Type B pancreatic cell (in vitro differentiated cells): ENCODE measurements at places on chromosomes 3 and 15.

DNA sequence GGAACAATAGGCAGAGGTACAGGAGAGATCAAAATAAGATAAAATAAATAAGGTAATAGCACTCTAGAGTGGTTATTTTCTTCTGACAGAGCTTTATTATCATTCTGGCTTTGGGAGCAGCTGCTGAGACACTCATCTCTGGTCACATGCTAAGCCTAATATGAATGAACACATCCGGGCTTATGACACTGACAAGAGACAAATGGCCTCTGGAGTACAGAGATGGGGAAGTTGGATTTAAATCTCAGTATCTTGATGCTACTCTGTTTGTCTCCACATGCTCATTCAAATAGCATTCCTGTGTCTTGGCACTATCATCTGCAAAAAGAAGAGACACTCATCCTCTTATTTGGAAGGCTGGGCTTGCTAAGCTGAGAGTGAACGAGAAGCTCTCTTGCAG lies 55.6 kb downstream of the TMEM45A start:
- DNase-seq: no peak
- no peak overlapping the region for H3K4me3 ChIP-seq
- peaks cover 7% of the 10 kb centered on the region for H3K36me3 ChIP-seq
- no peaks in the 10 kb centered on the region for H3K4me1 ChIP-seq

DNA sequence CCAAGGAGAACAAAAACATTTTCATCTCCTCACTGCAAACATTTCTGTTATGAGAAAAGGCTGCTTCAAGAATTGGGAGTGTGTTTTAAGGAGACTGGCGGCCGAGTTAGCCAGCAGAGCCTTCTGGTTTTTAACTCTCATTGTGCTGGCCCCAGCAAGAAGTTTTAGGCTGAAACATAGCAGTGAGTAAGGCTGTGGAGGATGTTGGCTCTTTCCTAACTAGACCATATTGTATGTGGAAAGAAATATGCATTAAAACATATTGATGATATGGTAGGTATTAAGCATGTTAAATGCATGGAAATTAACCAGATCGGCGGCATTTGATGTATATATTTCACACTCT lies 90.7 kb downstream of the TIGIT start:
- H3K36me3 ChIP-seq: peaks cover 5% of the 10 kb centered on the region
- no peaks in the 10 kb centered on the region for H3K27me3 ChIP-seq
- no peak overlapping the region for H3K4me3 ChIP-seq

DNA sequence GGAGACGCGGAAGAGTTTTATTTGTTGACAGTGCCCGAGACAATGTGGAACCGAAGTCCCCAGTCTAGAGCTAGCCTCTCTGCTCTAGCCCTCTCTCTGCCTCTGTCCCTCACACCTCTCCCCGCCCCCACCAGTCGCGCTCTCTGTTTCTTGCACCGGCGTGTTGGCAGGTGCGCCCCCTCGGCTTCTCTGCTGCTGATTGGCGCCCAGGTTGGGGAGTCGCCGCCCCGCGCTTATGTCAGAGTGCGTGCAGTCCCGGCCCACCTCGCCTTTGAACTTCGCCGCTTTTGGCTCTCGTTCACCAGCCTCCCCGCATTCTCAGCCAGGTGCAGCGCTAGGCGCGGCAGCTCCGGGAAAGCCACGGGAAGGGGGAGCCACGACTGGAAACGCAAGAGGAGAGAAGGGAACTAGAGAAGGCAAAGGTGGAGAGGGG lies at the start of gene SOX14:
SOX14 (plus strand) TSS at position 315 of the 433 bp plus-strand sequence. CDS start 470 bp downstream, outside the sequence.
- peaks cover 98% of the 10 kb centered on the region for H3K27me3 ChIP-seq
- H3K27ac ChIP-seq: peak within 1 kb of the TSS; percentile 51
- peaks cover 7% of the 10 kb centered on the region for H3K4me1 ChIP-seq
- H3K4me3 ChIP-seq: peak within 1 kb of the TSS; percentile 84
- no peak for DNase-seq

GRCh38 chr3:109023656-109024254 lies 70.1 kb upstream of the GUCA1C start:
- H3K4me3 ChIP-seq: no peak overlapping the region
- H3K4me1 ChIP-seq: no peaks in the 10 kb centered on the region
- H3K27me3 ChIP-seq: peaks cover 2% of the 10 kb centered on the region
- DNase-seq: no peak

DNA sequence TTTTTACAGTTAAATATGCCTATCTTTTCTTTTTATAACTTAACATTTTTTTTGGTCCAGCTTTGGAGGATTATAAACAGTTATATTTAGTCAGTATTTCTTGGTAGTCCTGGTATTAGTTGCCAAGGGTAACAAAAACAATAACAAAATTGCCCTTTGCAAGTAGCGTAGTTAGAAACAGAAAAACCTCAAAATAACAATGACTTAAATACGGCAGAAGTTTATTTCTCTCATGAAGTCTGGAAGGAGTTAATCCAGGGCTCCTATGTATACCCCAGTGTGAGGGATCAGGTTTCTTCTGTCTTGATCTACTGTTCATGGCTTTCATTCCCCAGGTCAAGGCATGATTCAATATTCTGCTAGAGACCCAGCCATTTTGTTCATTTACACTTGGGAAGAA lies 14.1 kb upstream of the MYH15 start:
- no peaks in the 10 kb centered on the region for H3K27me3 ChIP-seq
- H3K36me3 ChIP-seq: no peaks in the 10 kb centered on the region
- no peak overlapping the region for H3K27ac ChIP-seq
- no peak overlapping the region for H3K4me3 ChIP-seq
- no peak for DNase-seq
- H3K4me1 ChIP-seq: peaks cover 12% of the 10 kb centered on the region

GRCh38 chr3:104291437-104291851 lies 1075.3 kb upstream of the ALCAM start:
- DNase-seq: no peak
- no peaks in the 10 kb centered on the region for H3K27me3 ChIP-seq
- H3K4me1 ChIP-seq: peaks cover 13% of the 10 kb centered on the region
- H3K4me3 ChIP-seq: no peak overlapping the region
- peaks cover 3% of the 10 kb centered on the region for H3K36me3 ChIP-seq

GRCh38 chr3:29384640-29385039 lies 103.8 kb downstream of the RBMS3 start:
- H3K4me1 ChIP-seq: peaks cover 17% of the 10 kb centered on the region
- no peak for DNase-seq

GRCh38 chr15:45230245-45230965 lies 21.6 kb upstream of the SLC28A2 start:
- no peaks in the 10 kb centered on the region for H3K4me1 ChIP-seq
- no peaks in the 10 kb centered on the region for H3K27me3 ChIP-seq
- no peak for DNase-seq
- no peak overlapping the region for H3K27ac ChIP-seq
- H3K4me3 ChIP-seq: no peak overlapping the region
- H3K36me3 ChIP-seq: no peaks in the 10 kb centered on the region

GRCh38 chr3:192844836-192845525 lies 72.7 kb downstream of the MB21D2 start:
- no peak for DNase-seq
- peaks cover 32% of the 10 kb centered on the region for H3K4me1 ChIP-seq
- H3K27ac ChIP-seq: no peak overlapping the region
- no peaks in the 10 kb centered on the region for H3K36me3 ChIP-seq
- H3K27me3 ChIP-seq: no peaks in the 10 kb centered on the region

- no peaks in the 10 kb centered on the region for H3K4me1 ChIP-seq
- no peaks in the 10 kb centered on the region for H3K27me3 ChIP-seq
- H3K4me3 ChIP-seq: no peak overlapping the region
- H3K36me3 ChIP-seq: peaks cover 30% of the 10 kb centered on the region
- DNase-seq: no peak
Measured at GRCh38 chr3:113685956-113686721, 10.3 kb downstream of the USF3 start.

DNA sequence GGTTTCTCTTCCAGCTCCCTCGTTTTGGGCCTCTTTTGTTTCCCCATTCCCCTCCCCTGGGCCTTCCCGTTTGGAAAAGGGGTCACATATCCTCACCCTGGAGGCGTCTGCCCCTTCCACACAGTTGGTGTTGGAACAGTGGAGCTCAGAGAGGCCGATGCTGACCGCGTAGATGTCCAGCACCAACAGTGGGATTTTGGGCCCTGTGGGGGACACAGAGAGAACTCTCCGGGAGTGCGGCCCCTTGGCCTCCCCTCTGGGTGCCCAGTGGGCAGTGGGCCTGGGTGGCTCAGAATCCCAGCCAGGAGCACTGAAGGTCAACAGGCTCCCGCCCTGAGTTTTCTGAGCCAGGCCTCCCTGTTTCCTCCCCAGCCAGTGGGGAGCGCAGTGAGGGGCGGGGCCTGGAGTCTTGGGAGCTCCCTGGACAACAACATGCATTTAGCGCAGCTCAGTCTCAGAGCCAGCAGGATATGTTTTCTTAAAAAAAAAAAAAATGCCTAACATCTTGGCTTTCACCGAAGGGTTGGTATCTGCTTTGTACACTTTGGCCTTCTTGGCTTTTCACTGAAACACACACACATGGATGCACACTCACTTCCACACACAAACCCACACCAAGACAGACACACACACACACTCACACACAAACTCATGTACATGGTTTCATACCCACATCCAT lies 670 bp upstream of the ISLR start:
- H3K27ac ChIP-seq: peak overlapping the region; percentile 22
- peaks cover 64% of the 10 kb centered on the region for H3K4me1 ChIP-seq
- peaks cover 25% of the 10 kb centered on the region for H3K27me3 ChIP-seq
- peak overlapping the region; percentile 14 for H3K4me3 ChIP-seq

GRCh38 chr3:114867835-114868503 lies 279.1 kb downstream of the ZBTB20 start:
- H3K27ac ChIP-seq: no peak overlapping the region
- no peaks in the 10 kb centered on the region for H3K4me1 ChIP-seq
- no peaks in the 10 kb centered on the region for H3K27me3 ChIP-seq
- no peaks in the 10 kb centered on the region for H3K36me3 ChIP-seq
- no peak for DNase-seq

DNA sequence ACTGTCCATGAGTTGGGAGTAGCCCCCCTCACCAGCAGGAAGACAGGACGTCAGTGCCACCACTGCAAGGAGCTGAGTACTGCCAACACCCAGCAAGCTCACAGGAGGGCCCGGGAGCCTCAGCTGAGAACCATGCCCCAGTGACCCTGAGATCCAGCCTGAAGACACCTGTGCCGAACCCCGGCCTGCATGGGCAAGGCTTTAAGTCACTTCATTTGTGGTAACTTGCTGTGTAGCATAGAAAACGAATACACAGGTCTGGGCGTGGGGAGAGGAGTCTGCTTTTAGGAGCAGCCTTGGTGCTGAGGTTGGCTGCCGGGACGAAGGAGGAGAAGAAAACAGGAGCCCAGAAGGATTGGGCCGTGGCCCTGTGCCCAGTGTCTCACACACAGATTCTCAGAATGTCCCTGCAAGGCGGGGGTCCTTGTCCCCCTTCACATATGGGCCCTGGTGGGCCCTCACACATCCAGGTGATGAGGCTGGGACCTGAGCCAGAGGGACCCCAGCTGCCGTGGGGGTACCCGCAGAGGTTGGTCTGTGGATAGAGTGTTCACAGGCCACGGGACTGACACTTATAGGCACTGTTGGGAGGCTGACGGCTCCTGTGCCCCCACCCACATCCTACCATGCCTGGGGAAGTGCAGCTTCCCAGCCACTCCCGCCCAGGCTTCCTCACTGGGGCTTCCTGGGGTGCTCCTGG lies 85.3 kb downstream of the PLXNA1 start:
- H3K4me3 ChIP-seq: no peak overlapping the region
- H3K36me3 ChIP-seq: no peaks in the 10 kb centered on the region
- no peak for DNase-seq
- peaks cover 4% of the 10 kb centered on the region for H3K4me1 ChIP-seq

- H3K27ac ChIP-seq: no peak overlapping the region
- peaks cover 5% of the 10 kb centered on the region for H3K4me1 ChIP-seq
- H3K36me3 ChIP-seq: no peaks in the 10 kb centered on the region
- H3K27me3 ChIP-seq: no peaks in the 10 kb centered on the region
Measured at GRCh38 chr3:56366641-56367162, 101.6 kb downstream of the ERC2 start.

DNA sequence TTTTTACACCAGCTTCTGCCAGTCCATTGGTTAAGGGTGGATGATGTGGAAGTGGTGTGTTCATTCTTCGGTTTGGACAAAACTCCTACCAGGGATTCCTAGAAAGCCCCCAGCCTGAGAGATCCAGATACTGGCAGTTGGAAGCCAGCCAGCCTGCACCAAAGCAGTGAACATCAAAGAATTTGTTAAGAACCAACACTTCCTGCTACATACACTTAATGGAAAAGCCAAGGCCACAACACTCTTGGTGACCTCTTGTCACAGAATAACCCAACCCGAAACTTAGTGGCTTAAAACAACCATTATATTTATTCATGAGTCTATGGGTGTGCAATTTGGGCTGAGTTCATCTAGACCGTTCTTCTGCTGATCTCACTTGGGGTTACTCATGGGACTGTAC lies 42.9 kb upstream of the ADAMTS9 start:
- H3K27me3 ChIP-seq: peaks cover 4% of the 10 kb centered on the region
- no peak overlapping the region for H3K4me3 ChIP-seq
- H3K4me1 ChIP-seq: no peaks in the 10 kb centered on the region
- H3K27ac ChIP-seq: no peak overlapping the region
- no peaks in the 10 kb centered on the region for H3K36me3 ChIP-seq

DNA sequence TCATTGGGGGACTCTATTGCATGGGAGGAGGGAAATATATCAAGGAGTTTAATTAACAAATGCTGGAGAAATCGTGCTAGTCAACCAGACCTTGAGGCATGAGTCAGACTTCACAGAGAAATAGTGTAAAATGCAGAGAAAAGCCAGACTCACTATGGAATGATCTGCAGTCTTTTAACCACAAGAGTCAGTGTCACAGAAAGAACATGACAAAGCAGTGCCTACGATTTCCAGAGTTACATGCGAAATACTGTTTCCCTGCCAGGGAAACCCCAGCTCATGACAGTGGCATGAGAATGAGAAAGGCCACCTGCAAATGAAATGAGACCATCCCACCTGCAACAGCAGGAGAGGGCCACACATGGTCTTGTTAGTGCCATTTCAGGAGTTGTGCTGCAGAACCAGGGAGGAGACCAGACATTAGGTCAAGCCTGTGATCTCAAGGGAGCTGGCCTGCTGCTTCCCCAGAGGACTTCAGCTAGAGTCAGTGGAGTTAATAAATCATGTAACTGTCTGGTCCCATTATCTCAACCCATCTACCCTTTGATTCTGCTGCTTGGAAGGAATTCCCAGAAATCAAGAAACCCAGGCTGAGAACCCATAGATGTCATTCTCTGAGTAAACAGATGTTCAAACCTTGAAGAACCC lies 79.0 kb downstream of the ERC2 start:
- DNase-seq: no peak
- no peaks in the 10 kb centered on the region for H3K36me3 ChIP-seq
- H3K27ac ChIP-seq: no peak overlapping the region
- H3K4me3 ChIP-seq: no peak overlapping the region
- no peaks in the 10 kb centered on the region for H3K4me1 ChIP-seq
